ENCODE measurements at places on chromosomes 3 and 15. TPM values are rescaled to one million over a fixed set of nuclear protein-coding genes. Genes with fewer than 3 reads are reported as not detected.

- DNase-seq, result no peak
These were observed 85.3 kb upstream of the ADAMTS9 start for GRCh38 chr3:64773137-64773536.

- no peak for DNase-seq
These were observed 404.1 kb upstream of the ATP11B start for GRCh38 chr3:182389071-182389815.

- no peak for DNase-seq
These were observed 33.8 kb downstream of the MGLL start for GRCh38 chr3:127788451-127788909.

DNA sequence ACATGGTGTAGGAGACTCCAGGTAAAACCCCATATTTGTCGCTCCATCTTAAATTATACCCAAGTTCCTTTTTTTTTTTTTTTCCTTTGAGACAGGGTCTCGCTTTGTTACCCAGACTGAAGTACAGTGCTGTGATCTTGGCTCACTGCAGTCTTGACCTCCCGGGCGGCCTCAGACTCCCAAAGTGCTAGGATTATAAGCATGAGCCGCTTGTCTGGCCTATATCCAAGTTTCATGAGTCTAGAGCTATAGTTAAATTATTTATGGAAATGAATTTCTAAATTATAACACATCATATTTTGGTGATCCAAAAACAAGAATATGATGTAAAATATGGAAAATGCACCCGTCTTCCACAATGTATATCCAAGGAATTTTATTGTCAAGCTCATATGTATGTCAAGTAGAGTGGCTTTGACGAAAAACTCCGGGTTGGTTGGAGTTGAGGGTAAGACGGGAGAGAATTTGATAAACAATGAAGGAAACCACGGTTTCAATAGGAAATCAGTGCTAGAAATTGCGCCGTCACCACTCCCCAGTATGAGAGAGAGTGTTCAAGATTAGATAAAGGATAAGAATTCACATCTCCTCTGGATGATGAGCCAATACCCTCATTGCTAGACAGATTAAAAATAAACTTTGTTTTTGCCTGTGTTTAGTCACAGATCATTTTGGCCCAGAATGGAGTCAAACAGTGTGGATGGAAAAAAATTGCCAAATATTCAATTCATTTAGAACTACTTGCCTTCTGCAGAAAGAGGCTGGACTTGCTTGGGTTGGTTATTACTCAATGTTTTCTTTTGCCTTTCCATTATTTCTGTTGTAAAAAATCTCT is 209.2 kb upstream of the NR2F2 start:
- no peak for DNase-seq

The SCN11A gene
- polyA plus RNA-seq, result 1.6 TPM

The SEC11A gene
- polyA plus RNA-seq, result 254 TPM

The CHAC1 gene
- polyA plus RNA-seq, result 2.5 TPM

The ROBO2 gene
- polyA plus RNA-seq, result 88.0 TPM

- no peak for DNase-seq
These were observed 142.3 kb upstream of the STRIT1 start for GRCh38 chr3:155435821-155436220.

DNA sequence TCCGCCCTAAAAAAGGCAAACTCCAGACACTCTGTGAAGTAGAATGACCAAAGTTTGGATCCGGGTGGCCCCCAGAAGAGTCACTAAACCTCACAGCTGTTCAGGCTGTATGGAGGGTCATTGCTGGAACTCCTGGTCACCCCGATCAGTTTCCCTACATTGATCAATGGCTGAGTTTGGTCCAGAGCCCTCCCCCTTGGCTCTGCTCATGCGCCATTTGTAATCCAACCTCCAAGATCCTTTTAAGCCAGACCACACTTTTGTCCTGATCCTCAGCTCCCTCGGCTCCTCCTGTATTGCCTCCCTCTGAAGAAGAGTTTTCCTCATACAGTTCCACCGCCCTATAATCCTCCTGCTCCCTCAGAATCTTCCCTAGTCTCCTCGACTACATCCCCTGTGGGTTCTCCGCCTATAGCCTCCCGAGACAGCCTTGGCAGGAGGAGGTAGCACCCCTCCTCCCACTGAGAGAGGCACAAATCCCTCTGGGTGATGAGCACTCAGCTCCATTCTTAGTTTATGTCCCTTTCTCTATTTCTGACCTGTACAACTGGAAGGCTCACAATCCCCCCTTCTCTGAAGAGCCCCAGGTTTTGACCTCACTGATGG is 42.2 kb downstream of the ZBTB11 start:
- no peak for DNase-seq

- no peak for DNase-seq
These were observed 4.9 kb upstream of the FAM131A start for GRCh38 chr3:184332370-184333090.

The FAM107A gene
- 3.9 TPM for polyA plus RNA-seq

The GALNT15 gene
- polyA plus RNA-seq, result 3.0 TPM

The RNF13 gene
- 79.1 TPM for polyA plus RNA-seq

DNA sequence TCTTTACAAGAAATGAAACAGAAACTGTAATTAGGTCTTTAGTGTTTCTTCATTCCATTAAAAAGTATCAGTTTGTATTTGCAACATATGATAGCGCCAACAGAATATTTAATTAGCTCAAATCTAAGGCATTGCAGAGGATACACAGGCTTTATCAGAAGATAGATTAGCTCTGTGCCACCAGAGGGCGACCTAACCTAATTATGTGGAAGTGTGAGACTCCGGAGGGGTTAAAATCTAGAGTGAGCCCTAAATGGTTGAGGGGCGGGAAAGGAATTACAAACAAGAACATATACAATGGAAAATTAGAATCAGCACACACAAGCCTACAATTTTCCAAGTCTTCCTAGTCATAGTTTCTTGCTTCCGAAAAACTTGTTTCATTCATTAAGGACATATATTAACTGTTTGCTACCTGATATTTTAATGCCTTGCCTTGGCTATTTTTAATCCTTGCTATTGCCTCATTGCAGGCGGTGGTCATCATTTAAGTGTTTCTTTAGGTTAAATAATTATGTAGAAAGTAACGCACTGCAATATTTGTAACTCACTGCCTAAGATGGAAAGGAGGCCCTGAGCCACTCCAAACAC is 18.0 kb upstream of the RYR3 start:
- peak; percentile 56 for DNase-seq

The STOML1 gene
- 13.6 TPM for polyA plus RNA-seq

GRCh38 chr15:78977091-78977571 is 32.3 kb upstream of the CTSH start:
- no peak for DNase-seq
